ENCODE measurements at places on chromosomes 5 and 9.

DNA sequence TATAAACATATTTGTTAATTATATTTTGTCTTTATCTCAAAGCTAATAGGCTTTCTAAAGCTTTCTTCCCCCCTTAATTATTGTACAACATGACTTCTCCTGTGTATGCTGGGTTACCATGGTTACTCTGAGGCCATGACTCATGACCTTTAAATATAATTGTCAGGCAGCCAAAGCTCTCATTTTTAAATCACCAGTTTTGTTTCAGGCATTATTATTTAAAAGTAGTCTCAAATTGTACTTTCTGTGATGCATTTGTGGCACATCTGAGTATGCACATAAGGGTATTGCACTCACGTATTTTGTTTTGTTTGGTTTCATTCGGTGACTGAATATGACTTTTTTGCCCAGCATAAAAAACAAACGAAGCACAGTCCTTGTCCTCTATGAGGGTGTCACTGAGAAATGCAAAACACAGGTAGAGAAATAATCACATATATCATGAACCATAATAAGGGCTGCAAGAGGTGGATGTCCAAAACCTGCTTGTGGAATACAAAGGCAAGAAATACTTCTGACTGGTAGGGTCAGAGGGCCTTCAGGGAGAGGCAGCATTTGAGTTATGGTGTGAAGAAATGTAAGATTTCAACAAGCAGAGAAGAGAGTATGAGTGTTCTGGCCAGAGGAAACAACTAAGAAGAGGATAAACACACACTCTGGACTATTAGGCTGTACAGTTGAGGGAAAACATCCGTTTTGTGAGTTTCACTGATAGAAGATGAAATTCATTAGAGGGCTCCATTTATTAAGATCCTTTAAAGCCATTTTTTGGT lies 2.1 kb downstream of the CCDC192 start:
- DNase-seq, result no peak

GRCh38 chr5:67283988-67284487 lies 87.4 kb upstream of the CD180 start:
- no peak for DNase-seq

DNA sequence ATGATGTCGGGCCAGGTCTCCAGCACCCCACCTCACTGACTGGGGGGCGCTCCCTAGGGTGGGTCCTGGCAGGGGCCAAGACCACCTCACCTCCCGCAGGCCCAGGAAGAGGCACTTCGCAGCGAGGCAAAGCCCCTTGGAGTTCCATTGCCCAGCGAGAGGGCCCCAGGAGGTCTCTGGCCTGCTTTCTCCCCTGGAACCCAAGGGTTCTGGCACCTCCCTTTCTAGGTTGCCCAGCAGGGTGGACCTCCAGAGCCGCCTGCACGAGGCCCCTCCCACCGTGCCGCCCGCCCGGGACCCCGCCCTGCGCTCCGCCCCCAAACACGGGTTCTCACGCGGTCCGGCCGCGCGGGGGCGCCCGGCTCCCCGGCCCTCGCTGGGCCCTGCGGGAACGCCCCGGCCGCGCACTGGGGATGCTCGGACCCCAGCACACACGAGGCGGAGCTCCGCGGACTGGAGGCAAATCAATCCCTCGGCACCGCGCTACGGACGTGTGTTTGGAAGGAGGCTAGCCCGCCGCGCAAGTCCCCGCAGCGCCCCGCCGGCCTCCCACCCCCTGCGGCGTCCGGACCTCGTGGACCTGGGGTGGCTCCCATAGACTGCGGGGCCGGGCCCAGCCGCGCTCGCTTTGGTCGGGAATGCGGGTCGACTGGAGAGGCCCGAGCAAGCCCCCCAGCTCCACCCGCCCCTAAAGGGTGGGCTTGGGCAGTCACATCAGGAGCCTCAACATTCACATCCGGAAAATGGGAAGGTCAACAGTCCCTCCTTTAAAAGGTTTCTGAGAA lies 99.5 kb upstream of the LMX1B start:
- no peak for DNase-seq

- DNase-seq, result no peak
These were observed 1707.0 kb downstream of the EFNA5 start for GRCh38 chr5:105963696-105964255.

DNA sequence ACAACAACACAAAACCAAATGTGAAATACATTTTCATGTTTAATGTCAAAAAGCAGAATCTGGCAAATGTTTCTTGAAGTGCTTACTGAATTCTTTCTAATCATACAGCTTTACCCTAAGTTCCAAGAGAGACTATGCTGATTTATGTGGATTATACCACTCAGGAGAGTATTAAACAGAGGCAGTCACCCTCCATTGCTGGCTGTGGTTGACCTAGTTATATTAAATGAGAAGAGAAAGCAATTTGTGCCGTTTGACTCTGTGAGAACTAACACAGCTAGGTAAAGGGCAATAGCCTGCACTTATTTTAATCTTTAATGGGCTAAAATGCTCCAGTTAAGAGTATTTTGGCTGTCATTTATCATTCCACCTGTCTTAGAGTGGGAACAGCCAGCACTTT lies 62.6 kb downstream of the ELL2 start:
- DNase-seq, result no peak

DNA sequence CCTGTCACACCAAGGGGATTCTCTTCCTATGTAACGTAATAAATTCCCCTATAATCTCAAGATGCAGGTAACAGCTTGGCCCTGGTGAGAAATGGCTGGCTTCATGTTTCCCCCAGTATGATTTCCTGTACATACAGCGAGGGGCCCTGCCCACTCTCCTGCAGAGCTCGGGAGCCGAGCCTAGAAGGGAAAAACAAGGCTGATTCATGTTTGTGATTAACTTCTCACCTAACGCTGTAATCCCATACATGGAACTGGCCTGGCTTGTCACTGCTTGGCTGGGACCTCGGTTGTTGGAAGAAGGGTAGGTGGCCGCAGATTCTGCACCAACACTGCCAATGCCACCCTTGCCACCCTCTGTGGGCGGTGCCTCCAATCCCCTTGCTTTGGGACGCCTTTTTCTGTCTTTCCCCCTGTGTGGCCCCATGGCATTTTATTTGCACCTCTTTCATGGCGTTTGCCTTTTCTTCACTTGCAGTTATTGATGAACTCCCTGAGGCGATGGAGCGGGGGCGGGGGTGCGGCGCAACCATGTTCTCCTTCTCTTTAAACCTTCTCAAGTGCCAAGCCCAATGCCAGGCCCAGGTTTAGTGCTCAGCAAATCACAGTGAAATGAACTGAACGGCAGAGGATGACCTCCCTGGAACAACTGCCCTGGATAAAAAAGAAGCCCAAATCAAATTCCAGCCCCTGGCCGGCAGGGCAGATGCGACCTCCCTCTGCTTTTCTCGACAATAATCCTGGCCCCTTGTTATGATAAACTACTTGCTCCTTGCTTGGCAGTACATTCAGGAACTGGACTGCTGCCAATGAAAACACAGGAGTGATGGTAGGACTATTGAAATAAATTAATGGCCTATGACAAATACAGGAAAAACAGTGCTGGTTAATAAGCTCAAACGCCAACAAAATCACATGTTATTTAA lies 108.1 kb downstream of the TMEM174 start:
- peak; percentile 28 for DNase-seq

DNA sequence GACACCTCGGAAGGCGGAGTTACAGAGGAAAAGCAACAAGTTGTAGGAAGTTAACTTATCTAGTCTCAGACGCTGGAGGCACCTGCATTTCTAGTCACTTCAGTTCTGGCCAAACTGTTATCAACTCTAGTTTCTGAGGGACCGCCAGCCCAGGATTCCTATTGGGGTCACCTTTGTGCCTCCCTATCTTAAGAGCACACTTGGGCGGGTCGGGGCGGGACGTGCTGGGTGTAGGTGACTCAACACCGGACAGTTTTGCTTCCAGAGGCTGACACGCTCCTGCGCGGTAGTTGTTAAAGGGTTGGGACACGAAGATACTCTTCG lies 679 bp upstream of the KDM4C start:
- no peak for DNase-seq

DNA sequence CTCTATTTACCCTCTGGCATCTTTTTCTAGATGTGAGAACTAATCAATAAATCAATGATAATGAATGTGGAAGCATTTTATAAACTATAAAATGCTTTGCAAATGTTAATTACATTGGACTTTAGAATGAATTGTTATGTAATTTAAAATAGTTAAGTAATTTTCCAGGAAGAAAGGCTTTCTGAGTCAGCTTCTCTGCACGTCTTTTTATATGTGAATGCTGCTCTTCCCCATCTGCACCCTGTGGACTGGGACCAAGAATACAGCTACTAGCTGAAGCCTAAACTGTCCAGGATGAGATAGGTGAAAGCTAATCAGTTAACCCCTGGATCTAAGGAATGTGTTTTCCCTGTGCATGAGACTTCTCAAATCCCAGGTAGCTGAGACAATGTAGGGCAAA lies 292.9 kb downstream of the NR3C1 start:
- DNase-seq, result no peak

DNA sequence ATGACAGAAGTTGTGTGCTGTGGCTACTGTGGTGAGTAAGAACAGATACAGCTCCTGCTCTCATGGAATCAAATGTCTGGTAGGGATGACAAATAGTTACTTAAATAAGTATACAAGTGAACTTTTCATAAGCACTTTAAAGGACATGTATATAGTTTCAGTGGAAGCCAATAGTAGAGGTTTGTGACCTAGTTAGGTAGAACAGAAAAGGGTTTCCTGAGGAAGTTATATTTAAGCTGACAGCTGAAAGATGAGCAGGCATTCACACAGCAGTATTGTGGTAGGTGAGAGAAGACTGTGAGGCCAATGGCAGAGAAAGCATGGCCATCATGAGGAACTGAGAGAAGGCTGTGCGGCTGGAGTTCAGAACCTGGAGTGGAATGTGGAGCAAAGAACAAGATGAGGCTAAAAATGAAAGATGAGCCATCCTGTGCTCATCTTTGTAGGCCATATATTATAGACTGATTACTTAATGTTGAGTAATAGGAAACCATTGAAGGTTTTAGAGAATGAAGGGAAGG lies 15.4 kb downstream of the FAM174A start:
- no peak for DNase-seq

- no peak for DNase-seq
These were observed 42.2 kb upstream of the UGT3A2 start for GRCh38 chr5:36108758-36109460.

GRCh38 chr5:160173-160510 lies 31.2 kb upstream of the LRRC14B start:
- peak; percentile 5 for DNase-seq

DNA sequence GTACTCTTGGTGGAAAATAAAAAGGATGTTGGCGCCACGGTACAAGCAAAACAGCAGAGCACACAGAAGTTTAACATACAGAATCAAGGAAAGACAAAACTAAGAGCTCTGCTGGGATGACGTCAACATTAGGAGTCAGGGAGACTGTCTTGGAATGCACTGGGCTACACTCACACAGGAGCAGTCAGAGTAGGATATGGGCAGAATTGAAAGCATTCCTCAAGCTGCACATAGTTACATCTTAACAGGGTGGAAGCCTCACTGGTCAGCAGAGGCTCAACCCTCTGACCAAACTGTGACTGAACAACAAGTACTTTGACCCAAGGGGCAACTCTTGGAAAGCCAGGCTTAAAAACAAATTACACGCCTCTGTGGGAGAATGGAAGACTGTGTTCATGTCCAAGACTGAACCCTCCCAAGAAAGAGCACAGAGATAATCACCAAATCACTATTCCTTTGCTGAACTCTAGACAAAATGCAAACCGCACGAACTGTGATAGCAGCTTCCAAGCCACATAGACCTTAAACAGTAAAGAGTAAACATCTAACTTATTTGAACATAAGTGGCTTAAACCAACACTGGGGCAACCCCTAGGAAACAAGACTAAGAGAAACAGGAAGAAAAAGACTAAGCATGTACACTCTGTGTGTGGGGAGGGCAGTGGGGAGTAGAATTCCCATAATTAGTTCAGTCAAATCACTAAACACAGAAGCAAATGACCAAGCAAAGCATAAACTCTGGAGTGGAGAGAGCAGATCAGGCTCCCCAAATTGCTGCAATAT lies 772.7 kb downstream of the PRELID2 start:
- DNase-seq, result peak; percentile 16

- DNase-seq, result no peak
These were observed 25.7 kb upstream of the KLF9 start for GRCh38 chr9:70439991-70440706.

GRCh38 chr9:129414377-129414992 lies 206.4 kb downstream of the C9orf50 start:
- DNase-seq, result peak; percentile 4

DNA sequence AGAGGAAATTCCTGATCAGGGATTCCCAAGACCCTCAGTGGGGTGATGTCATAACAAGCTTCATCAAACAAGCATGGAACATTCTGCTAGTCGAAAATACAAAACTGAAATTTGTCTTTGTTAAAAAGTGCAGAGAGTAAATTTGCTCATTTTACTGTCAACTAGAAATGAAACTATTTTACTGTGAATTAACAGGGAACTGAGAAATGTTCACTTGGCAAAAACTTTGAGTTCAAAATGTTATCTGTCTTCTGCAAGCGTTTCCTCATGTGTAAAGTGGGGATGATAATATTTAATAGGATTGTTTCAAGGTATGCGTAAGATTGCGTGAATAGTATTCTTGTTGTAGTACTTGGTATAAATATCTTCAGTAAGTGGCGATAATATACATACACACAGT lies 45.4 kb downstream of the ALDH1A1 start:
- no peak for DNase-seq

GRCh38 chr9:106947106-106947900 lies 84.3 kb downstream of the ZNF462 start:
- no peak for DNase-seq

DNA sequence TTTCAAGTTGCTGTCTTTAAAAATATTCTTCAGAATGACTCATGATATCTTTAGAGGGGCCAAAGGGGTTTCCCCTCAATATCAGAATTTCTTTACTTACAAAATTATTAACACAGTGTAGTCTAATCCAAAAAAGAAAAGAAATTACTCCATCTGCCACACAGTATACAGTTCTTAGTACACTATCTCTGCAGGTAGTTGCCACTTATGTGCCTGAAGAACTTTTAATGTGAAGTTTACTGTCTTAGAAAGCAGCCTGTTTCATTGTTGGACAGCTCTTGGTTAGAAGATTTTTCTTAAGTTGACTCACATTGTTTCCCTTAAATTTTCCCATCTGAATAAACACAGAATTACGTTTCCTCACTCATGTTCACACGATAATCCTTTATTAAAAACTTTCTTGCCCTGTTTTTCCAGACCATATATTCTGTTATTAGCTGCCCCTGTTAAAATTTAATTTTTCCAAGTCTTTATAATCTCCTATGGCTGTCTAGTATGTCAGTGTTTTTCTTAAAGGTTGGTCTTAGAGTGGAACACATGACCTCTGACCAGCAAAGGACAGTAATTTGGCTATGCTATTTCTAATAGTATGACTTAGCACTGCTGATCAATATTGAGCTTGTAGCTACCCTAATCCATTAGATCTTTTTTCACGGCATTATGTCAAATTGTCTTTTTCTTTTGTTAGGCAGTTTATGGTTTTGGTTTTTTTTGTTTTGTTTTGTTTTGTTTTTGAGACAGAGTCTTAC lies 21.8 kb upstream of the FKTN start:
- DNase-seq, result no peak

Measured in AG04449 (cell line).